ENCODE measurements at places on chromosomes 2 and 18.

DNA sequence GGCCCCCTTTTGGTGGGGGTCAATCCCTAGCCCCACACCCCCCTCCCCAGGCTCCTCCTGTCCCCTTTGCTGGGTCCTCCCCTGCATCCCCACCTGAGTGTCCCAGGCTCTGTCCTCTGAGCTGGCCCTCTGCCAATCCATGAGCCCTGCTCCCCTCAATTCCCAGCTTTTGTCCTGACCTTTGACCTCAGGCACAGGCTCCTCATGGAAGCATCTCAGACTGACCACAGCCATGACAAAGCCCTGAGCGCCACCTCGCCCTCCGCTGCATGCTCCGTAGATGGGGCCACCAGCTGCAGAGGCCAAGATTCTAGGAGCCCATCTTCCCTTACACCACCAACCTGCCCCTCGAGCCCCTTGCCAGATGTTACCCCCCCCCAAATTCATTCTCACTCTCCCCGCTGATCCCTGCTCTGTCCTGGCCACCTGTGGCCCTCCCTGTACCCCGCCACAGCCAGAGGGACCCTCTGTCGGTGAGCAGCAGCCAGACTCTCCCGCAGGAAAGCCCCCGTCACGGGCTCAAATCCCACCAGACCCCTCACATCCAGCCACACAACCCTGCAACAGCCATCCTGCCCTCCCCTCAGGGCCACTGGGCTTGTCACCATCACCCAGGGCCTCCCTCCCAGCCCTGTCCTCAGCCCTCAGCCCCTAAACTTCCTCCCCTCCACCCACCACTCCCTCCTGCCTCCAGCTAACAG, 206.0 kb downstream of the MGAT5 start:
- no peak for DNase-seq

DNA sequence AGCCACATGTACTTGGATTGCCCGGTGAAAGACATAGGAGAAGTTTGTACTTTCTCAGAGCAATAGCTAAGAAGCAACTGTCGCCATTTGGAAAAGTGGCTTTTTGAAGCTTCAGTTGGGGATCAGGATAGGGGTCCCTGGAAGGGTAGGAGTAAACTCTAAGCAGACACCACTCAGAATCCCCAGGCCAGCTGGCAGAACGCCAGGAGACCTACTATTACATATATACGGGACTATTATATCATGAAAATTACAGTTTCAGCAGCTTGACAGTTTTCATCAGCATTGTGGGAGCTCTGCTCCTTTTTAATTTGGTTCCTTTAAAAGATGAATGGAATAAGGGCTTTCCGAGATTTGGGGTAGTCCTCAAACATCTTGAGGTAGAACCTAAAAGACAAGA, 54.9 kb downstream of the SRD5A2 start:
- DNase-seq: no peak

GRCh38 chr2:180021850-180022249, 14.8 kb upstream of the CWC22 start:
- DNase-seq: no peak

GRCh38 chr2:3535467-3535793, 16.1 kb upstream of the ADI1 start:
- no peak for DNase-seq

DNA sequence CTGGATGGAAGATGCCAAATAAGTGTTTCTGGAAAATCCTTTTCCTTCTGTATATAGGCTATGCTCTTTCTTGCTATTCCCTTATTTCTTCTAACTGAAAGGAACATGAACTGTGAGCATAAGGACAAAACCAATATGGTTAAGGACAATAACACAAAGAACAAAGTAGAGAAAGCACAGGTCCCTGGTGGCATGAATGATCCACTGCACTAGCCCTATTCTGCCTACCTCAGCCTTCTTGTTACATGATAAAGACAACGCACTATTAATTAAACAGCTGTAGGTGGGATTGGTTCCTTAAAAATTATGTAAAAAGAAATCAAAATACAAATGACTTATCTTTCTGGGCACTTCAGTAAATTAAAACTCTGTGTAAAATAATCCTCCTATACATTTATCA, 1.9 kb upstream of the WDR75 start:
- no peak for DNase-seq

- DNase-seq: no peak
These were observed 594.2 kb upstream of the NXPH2 start for GRCh38 chr2:139374296-139374850.

GRCh38 chr2:142131010-142131669, at the start of gene LRP1B:
Gene LRP1B (minus strand): TSS chr2:142131016. CDS start chr2:142130729, 287 bp downstream.
- no peak for DNase-seq

- no peak for DNase-seq
These were observed 165.7 kb upstream of the PXDN start for GRCh38 chr2:1910021-1910420.

DNA sequence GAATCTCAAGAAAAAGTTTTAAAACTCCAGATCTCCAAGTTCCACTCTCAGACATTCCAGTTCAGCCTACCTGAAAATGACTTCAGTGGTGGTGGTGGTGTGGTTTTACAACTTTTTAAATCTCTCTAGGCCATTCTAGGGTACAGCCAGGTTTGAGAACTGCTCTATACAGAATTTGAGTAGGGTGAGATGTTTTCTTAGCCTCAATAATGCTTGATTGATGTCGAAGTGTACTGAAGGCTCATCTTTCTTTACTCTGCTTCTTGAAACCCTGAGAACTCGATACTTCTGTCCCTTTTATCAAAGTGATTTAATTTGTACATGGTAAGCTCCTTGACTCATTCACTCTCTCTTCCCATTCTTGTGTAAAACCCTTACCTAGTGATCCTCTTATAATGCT, 143.8 kb downstream of the FAM124B start:
- DNase-seq: no peak

GRCh38 chr2:19673213-19673791, 228.5 kb downstream of the TTC32 start:
- no peak for DNase-seq

DNA sequence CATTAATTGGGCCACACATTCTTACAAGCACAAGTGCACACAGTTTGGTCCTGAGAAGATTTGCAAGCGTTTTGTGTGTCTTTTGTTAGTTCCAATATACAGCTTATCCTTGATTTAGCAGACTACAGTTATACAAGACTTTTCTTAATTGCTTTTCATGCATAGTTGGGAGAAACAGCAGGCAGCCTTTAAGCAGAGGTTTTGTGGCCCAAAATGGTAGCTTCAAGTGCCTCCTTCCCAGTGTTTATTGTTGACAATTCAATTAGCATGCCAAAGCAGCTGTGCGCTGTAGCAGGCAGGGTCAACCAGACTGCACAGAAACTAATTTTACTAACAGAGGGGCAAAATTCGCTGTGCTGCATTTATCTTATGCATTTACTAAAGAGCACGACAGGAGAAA, 47.5 kb downstream of the FRZB start:
- DNase-seq: no peak

DNA sequence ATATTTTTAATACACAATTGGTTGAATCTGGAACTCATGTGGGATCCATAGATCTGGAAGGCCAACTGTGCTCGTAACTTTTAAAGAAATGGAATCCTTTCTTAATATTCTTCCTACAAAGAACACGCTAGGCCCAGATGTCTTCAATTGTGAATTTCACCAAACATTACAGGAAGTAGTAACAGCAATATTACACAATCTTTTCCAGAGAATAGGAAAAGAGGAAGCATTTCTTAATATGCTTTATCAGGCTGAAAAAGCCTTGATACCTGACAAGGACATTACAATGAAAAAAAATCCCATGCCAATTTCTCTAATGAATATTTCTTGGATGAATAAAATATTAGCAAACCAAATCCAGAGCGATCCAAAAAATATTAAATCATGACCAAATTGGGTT, 80.3 kb upstream of the HAAO start:
- DNase-seq: peak; percentile 89

- DNase-seq: no peak
These were observed 168.8 kb downstream of the SH3RF3 start for GRCh38 chr2:109297566-109298490.

DNA sequence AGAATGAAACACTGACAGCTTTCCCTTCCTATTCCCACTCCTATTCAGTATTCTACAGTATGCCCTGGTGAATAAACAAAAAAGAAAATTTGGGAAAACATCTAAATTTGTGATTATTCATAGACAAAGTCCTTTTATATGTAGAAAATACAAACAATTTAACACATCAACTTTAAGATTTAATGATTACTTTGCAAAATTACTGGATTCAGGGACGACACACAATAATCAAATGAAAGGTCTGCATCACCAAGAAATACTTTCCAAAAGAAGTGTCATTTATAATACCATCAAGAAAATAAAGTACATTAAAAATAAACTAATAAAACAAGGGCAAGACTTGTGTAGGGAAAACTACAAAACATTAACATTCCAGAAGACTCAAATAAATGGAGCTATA, 199.8 kb downstream of the KCNJ3 start:
- DNase-seq: no peak
